ENCODE measurements at places on chromosomes 13 and 19. TPM values are rescaled to one million over a fixed set of nuclear protein-coding genes. Genes with fewer than 3 reads are reported as not detected.

LAMP1 gene
- 36.5 TPM for polyA plus RNA-seq

CDX2 gene
- polyA plus RNA-seq: 0.12 TPM

DNA sequence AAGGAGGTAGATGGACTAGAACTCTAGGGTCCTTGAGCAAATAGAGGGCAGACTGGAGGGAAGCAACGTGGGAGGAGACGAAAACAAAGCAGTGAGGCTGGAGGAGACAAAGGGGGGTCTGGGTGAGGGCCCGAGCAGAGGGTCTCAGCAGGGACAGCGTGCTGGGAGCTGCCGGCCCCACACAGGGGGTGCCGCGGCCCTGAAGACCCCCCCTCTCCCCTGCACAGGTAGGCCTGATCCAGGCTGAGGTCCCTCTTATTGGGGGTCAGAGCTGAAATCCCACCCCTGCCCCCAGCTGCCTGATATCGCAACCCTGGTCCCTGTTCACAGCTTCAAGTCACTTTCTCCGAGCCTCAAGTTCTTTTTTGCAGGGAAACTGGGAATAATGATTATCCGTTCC, 8.7 kb downstream of the EPS8L1 start:
- no peaks in the 10 kb centered on the region for H3K36me3 ChIP-seq
- H3K27ac ChIP-seq: no peak overlapping the region
- no peak for DNase-seq
- no peak overlapping the region for H3K4me3 ChIP-seq

- H3K36me3 ChIP-seq: no peaks in the 10 kb centered on the region
- H3K27ac ChIP-seq: no peak overlapping the region
- DNase-seq: no peak
- no peaks in the 10 kb centered on the region for H3K27me3 ChIP-seq
- no peaks in the 10 kb centered on the region for H3K4me1 ChIP-seq
Observed at GRCh38 chr19:28898249-28898648, 314.7 kb downstream of the UQCRFS1 start.

DNA sequence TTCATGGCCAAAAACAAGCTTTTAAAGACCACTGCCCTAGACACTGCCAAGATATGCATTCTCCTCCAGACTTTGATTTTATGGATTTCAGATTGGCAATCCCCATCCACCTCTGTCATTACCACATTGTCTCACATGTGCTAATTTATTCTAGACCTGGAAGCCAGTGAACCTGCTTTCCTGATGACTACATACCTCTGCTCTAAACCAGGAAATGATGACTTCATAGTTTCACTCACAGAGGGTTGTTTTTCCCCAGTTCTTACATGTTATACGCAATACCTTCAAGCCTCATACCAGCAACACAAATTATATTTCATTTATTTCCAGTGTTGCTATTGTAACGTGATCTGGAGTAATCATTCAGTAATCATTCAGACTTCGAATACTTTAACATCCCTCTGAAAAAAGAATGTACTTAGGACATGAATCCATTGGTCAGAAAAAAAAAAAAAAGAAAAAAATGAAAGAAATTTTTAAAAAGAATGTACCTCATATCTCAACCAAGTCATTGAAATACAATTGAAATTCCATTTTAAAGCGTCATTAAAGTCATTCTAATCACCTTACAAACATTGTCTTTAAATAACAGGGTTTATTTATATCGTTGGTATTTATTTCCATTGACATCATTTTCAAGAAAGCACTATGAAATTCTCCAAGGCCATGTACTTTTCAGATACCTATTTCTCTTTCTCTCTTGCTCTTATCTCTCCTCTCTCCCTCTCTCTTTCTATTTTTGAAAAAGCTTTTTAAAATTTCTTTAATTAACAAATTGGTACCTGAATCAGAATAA, 33.4 kb upstream of the KLF5 start:
- no peak overlapping the region for H3K27ac ChIP-seq
- H3K4me1 ChIP-seq: no peaks in the 10 kb centered on the region
- no peaks in the 10 kb centered on the region for H3K36me3 ChIP-seq
- H3K4me3 ChIP-seq: no peak overlapping the region
- H3K27me3 ChIP-seq: no peaks in the 10 kb centered on the region

GRCh38 chr13:113926301-113926761, 47.5 kb downstream of the C13orf46 start:
- H3K27ac ChIP-seq: no peak overlapping the region
- H3K27me3 ChIP-seq: no peaks in the 10 kb centered on the region
- DNase-seq: no peak

- H3K27me3 ChIP-seq: no peaks in the 10 kb centered on the region
- peaks cover 3% of the 10 kb centered on the region for H3K4me1 ChIP-seq
- H3K4me3 ChIP-seq: no peak overlapping the region
- H3K27ac ChIP-seq: no peak overlapping the region
- H3K36me3 ChIP-seq: no peaks in the 10 kb centered on the region
Observed at GRCh38 chr13:93080587-93080986, 146.0 kb upstream of the GPC6 start.
